HCEC 1CT (cell line): ENCODE measurements at places on chromosomes 2 and 18.

DNA sequence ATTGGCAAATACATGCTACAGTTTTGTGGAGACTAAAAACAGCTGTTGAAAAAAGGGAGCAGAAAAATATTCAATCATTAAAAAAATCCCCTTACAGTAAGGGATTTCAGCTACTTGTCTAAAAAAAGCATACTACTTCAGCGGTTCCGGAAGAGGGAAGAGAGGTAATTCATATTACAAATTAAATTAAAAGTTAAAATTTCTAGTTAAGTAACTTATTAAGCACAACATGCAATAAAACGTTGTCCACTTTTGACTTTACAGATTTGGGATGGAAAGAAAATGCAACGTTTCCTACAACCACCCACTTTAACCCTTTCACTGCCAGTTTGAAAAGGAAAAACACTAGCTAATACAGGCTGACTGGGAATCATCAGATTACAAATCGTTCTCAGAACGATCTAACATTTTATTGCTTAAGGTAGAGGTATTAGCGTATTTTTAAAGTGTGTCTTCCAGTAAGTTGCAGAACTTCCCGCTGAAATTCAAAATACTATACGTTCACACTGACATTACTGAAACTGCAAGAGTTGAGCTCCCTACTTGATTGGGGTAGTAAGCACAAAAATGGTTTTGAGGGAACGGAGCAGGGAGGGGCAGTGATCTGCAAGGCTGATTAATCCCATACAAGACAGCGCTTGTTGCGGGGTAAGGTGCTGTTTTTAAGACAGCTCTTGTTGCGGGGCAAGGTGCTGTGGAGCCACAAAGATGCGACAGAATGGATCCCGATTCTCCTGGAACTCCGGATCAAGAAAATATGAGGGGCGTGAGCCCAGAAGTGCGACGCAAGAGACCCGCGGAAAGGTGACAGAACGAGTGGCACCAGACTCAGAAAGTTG lies 743 bp downstream of the HADHA start:
- DNase-seq: peak; percentile 12

- DNase-seq: peak; percentile 41
Observed at GRCh38 chr18:25759111-25759510, 331.3 kb downstream of the SS18 start.

GRCh38 chr2:160703648-160704585 lies 210.3 kb upstream of the RBMS1 start:
- peak; percentile 9 for DNase-seq

GRCh38 chr2:216031960-216032689 lies 18.8 kb upstream of the MREG start:
- peak; percentile 86 for DNase-seq

DNA sequence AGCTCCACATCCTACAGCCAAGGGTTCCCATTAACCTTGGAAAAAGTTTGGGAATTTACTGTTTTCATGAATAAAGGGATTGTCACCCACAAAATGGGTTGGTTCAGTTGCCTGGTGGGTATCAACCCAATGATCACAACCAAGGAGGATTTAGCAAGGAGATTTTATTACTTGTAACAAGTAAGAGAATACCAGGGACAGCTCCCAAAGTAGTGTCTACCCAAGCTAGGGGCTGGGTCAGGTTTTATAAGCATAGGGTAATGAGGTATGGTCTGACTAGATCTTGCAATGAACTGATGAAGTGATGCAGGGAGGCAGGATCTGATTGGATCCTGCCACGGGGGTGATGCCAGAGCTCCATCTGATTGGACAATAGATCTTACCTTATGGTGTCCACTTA lies 681.8 kb downstream of the SLC4A3 start:
- no peak for DNase-seq

DNA sequence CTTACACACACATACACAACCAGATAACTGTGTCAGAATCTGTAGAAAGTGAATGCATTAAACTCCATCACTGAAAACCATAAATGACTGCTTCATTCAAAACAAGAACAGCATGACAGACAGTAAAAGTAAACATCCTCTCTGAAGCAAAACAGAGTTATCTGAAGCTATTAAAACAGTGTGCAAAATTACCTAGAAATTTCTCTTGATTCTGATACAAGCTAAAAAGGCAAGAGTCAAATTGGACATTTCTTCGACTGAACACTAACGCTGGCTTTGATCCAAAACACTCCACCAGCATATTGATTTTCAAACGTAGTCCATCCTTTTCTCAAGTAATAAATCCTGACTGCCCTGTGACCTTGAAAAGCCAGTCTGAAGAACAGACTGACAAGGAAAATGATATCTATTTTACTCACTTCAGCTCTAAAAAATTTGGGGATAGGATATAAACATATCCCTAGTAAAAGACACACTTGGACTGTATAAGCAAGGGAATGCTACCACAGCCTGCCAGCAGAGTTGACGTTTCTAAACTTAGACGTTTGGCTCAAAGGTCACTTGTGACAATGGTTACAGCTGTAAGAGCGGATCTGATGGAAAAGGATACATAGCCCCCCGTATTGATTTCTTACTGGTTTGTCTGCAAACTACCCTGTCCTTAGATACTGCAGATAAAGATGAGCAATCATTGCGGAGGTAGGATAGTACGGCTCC lies 128.9 kb upstream of the ITGB6 start:
- no peak for DNase-seq

DNA sequence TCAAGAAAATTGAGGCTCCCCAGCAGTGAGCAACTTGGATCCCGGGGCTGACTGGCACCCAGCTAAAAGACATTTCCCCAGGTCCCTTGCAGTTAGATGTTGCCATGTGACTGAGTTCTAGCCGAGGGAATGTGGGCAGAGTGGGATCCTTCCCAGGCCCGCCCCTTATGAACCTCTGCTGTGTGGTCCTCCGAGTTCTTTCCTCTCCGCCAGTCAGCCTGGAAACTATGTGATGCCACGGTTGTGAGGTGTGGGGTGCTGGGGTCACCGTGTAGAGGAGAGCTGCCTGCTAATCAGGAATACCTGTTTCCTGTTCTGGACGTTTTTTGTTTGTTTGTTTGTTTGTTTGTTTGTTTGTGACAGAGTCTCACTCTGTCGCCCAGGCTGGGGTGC lies 45.5 kb downstream of the TMEM37 start:
- DNase-seq: no peak

GRCh38 chr2:84278386-84278785 lies 180.7 kb downstream of the SUCLG1 start:
- DNase-seq: no peak

DNA sequence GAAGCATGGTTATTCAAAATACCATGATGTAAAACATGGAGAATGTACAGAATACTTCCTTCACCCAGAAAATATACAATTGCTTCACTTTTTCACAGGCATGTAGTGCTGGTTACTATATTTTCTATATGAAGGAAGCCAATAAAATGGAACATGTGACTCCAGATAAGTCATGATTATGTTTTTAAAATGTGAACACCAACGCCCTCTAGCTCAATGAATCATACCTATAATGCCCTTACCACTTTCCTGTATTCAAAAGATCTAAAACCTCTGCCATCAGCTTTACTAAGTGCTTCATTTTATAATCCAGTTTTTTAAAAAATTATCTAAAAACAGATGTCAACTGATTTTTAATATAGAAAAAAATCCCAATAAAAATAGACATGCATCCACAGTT lies 59.9 kb downstream of the SMAD2 start:
- peak; percentile 32 for DNase-seq

GRCh38 chr2:23518481-23519333 lies 133.7 kb downstream of the KLHL29 start:
- no peak for DNase-seq

DNA sequence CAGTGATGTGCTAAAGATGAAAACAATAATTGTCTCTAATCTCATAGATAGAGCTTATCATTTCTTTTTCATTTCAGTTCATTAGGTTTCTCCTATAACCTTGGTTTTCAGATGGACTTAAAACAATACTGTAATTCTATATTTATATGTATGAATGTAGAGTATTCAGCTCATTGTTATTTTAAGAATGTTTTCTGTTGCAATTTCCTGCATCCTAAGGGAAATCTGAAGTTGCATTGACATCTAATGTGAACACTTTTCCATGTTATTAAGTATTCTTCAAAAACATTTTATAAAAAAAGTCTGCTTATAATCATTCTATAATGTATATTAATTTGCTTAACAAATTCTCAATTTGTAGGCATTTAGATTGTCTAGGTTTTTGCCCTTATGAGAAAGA lies 288.9 kb downstream of the XIRP2 start:
- peak; percentile 71 for DNase-seq

GRCh38 chr2:151277067-151277466 lies 12.4 kb downstream of the NMI start:
- no peak for DNase-seq

DNA sequence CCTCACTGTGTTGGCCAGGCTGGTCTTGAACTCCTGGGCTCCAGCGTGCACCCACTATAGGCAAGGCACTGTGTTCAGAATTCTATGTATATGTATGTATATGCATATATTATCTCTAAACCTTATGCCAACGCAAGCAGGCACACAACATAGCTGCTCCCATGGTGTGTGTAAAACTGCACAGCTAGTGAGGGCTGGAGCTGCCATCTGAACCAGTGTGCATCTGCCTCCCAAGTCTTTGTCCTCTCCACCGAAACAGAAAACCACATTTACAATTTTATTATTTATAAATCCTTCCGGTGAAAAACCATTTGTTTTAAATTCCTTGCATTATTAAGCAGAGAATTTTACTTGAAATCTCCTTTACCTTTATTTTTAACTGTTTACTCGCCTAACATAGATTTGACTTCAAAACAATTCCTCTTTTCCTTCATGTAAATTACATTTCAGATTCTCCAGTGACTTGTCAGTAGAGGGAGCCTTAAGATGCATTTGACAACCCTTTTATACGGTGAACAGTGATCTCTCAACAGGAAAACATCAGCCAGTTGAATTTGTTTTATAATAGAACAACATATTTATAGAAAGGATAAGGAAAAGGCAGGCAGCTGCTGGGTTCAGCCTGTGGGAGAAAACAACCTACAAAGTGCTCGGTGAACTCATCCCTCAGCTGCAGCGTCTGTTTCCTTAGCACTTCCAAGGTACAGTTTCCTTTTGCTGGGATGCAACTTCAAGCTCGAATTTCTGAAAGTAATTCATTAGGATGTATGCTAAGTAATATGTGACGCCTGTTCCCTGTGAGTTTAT lies 101.2 kb downstream of the MYT1L start:
- DNase-seq: no peak

DNA sequence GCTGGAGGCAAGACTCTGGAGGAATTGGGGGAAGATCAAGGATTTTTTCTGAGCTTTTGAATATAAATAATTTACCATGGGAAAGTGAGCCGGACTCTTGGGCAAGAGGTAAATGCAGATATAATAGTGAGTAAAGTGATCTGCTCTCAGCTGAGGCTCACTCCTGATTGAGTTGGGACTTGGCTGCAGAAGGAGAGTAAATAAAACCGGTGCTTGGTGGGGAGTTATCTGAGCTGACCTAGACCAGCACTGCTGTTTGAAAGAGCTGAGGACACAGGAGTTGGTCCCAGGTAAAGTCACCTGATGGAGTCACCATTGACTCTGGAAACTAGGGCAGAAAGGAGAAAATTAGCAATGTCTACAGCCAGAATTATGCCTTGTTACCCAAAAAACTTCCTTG lies 57.3 kb upstream of the LRPPRC start:
- DNase-seq: no peak

GRCh38 chr2:146874260-146874658 lies 970.6 kb upstream of the ACVR2A start:
- peak; percentile 89 for DNase-seq

GRCh38 chr2:128315829-128316776 lies 2.6 kb downstream of the HS6ST1 start:
- peak; percentile 18 for DNase-seq
